ENCODE measurements at places on chromosomes 7 and 10. TPM values are rescaled to one million over a fixed set of nuclear protein-coding genes. Genes with fewer than 3 reads are reported as not detected.

The GRM3 gene
- total RNA-seq = not detected

The BTBD16 gene
- total RNA-seq = not detected

The AMZ1 gene
- total RNA-seq = 0.11 TPM

The PBLD gene
- total RNA-seq = 0.85 TPM

The EGR2 gene
- 45.6 TPM for total RNA-seq

The PLXNA4 gene
- total RNA-seq = 0.18 TPM

The GPRIN2 gene
- not detected for total RNA-seq

The ADRB1 gene
- total RNA-seq = 0.27 TPM

The GDF10 gene
- total RNA-seq = 1.5 TPM

The GIMAP4 gene
- 88.3 TPM for total RNA-seq

The CALHM1 gene
- total RNA-seq = not detected

GRCh38 chr10:33010132-33011037 is 52.4 kb upstream of the ITGB1 start:
- H3K36me3 ChIP-seq = no peaks in the 10 kb centered on the region
- no peak overlapping the region for H3K4me3 ChIP-seq
- peak; percentile 29 for DNase-seq
- H3K4me1 ChIP-seq = peaks cover 24% of the 10 kb centered on the region

- H3K36me3 ChIP-seq = no peaks in the 10 kb centered on the region
- H3K4me1 ChIP-seq = no peaks in the 10 kb centered on the region
- peaks cover 8% of the 10 kb centered on the region for H3K27me3 ChIP-seq
- DNase-seq = no peak
- no peak overlapping the region for H3K27ac ChIP-seq
- no peak overlapping the region for H3K4me3 ChIP-seq
Measured at GRCh38 chr7:72446591-72447462, 34.7 kb upstream of the CALN1 start.

DNA sequence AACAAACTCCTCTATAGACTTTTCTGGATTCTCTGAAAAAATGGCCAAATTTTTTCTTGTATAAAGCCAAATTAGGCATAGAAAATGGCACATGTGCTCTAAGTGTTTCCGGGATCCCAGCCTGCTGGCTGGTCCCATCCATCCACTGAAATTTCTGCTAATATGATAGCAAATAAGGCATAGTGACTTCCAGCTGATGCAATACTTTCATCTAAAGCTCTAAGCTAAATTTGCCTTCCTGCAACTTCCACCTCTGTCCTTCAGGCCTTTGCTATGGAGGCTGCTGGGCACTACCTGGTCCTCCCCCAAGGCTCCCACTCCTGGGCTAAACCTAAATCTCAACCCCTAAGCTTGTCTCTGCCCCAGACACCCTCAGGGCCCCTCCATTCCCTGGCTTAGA is 20.5 kb downstream of the MYH16 start:
- H3K4me3 ChIP-seq = no peak overlapping the region
- no peak overlapping the region for H3K27ac ChIP-seq
- H3K4me1 ChIP-seq = no peaks in the 10 kb centered on the region

GRCh38 chr7:70421319-70421718 is 710.6 kb upstream of the GALNT17 start:
- no peaks in the 10 kb centered on the region for H3K36me3 ChIP-seq
- no peak overlapping the region for H3K4me3 ChIP-seq
- DNase-seq = no peak
- no peaks in the 10 kb centered on the region for H3K27me3 ChIP-seq
- no peak overlapping the region for H3K27ac ChIP-seq

- no peaks in the 10 kb centered on the region for H3K36me3 ChIP-seq
- peaks cover 2% of the 10 kb centered on the region for H3K27me3 ChIP-seq
- H3K27ac ChIP-seq = no peak overlapping the region
- no peak for DNase-seq
- H3K4me1 ChIP-seq = no peaks in the 10 kb centered on the region
- H3K4me3 ChIP-seq = no peak overlapping the region
Measured at GRCh38 chr7:122257056-122257455, 47.5 kb downstream of the FEZF1 start.

DNA sequence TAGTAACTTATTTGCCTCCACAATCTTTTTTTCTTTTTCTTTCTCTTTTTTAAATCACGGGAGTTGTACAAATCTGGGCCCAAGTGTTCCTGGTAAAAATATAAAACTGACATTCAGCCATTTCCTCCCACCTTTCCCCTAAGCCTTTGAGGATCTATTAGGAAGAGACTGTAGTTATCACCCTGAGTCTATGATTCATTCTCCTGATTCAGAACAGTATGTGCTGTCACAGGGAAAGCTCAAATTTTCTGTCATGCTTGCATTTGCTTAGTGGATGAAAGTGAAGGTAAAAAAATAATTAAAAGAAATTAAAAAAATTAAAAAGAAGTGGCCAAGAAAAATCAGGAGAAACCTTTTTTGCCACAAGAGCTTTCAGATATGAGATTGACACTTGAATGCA is 71.7 kb downstream of the KIF20B start:
- no peak for DNase-seq
- H3K27ac ChIP-seq = no peak overlapping the region
- H3K4me3 ChIP-seq = no peak overlapping the region
- no peaks in the 10 kb centered on the region for H3K4me1 ChIP-seq

GRCh38 chr10:70913893-70914240 is 25.5 kb upstream of the PCBD1 start:
- H3K4me3 ChIP-seq = no peak overlapping the region
- H3K4me1 ChIP-seq = no peaks in the 10 kb centered on the region
- H3K27me3 ChIP-seq = peaks cover 6% of the 10 kb centered on the region
- H3K36me3 ChIP-seq = no peaks in the 10 kb centered on the region
- no peak for DNase-seq

- H3K27me3 ChIP-seq = peaks cover 2% of the 10 kb centered on the region
- no peaks in the 10 kb centered on the region for H3K36me3 ChIP-seq
- peak overlapping the region; percentile 20 for H3K27ac ChIP-seq
- no peak overlapping the region for H3K4me3 ChIP-seq
- peaks cover 18% of the 10 kb centered on the region for H3K4me1 ChIP-seq
Measured at GRCh38 chr7:4665661-4666060, 16.4 kb upstream of the FOXK1 start.

GRCh38 chr7:4109481-4110110 is 572.5 kb upstream of the FOXK1 start:
- DNase-seq = no peak
- no peaks in the 10 kb centered on the region for H3K36me3 ChIP-seq
- no peak overlapping the region for H3K27ac ChIP-seq
- no peaks in the 10 kb centered on the region for H3K4me1 ChIP-seq
- H3K27me3 ChIP-seq = no peaks in the 10 kb centered on the region

DNA sequence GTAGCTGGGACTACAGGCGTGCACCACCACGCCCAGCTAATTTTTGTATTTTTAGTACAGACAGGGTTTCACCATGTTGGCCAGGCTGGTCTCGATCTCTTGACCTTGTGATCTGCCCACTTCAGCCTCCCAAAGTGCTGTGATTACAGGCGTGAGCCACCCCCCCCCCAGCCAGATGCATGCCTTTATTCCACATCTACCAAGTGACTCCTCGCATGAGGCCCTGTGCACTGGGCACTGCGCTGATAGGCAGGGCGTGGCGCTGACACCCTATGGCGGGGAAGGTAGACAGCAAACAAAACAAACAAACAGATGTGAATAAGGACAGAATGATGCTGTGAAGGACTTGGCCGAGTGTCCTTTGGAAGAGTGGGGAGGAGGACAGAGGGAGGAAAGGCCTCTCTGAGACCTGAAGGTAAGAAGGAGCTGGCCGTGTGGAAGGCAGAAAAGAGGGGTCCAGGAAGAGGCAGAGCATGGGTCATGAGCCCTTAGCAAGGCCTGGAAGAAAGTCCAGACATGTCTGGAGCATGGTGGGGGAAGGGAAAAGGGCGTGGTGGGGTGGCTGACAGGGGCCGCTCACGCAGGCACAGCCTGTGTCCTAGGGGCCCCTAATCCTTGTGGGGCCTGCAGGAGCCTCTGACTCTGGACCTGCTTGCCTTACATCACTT is 47.5 kb upstream of the CACUL1 start:
- H3K27ac ChIP-seq = no peak overlapping the region
- H3K4me1 ChIP-seq = peaks cover 4% of the 10 kb centered on the region
- no peak overlapping the region for H3K4me3 ChIP-seq
- DNase-seq = no peak

- no peak for DNase-seq
- no peaks in the 10 kb centered on the region for H3K27me3 ChIP-seq
- no peak overlapping the region for H3K4me3 ChIP-seq
- no peaks in the 10 kb centered on the region for H3K36me3 ChIP-seq
Measured at GRCh38 chr10:45160271-45160670, 155.1 kb downstream of the OR13A1 start.

- peaks cover 20% of the 10 kb centered on the region for H3K4me1 ChIP-seq
- H3K27ac ChIP-seq = no peak overlapping the region
- no peak for DNase-seq
- H3K4me3 ChIP-seq = no peak overlapping the region
- no peaks in the 10 kb centered on the region for H3K27me3 ChIP-seq
Measured at GRCh38 chr7:127894588-127894987, 136.6 kb downstream of the LRRC4 start.

- no peaks in the 10 kb centered on the region for H3K36me3 ChIP-seq
- H3K27ac ChIP-seq = no peak overlapping the region
- no peak overlapping the region for H3K4me3 ChIP-seq
- H3K27me3 ChIP-seq = peaks cover 2% of the 10 kb centered on the region
Measured at GRCh38 chr7:47394751-47395252, 187.1 kb downstream of the TNS3 start.

GRCh38 chr7:65269150-65269856 is 104.4 kb upstream of the ZNF92 start:
- peaks cover 3% of the 10 kb centered on the region for H3K4me1 ChIP-seq
- peaks cover 35% of the 10 kb centered on the region for H3K27me3 ChIP-seq
- H3K4me3 ChIP-seq = peak overlapping the region; percentile 76

GRCh38 chr10:99945263-99945662 is 64.5 kb downstream of the DNMBP start:
- H3K36me3 ChIP-seq = peaks cover 10% of the 10 kb centered on the region
- H3K27me3 ChIP-seq = no peaks in the 10 kb centered on the region
- no peak for DNase-seq
- no peak overlapping the region for H3K4me3 ChIP-seq
- H3K27ac ChIP-seq = no peak overlapping the region

DNA sequence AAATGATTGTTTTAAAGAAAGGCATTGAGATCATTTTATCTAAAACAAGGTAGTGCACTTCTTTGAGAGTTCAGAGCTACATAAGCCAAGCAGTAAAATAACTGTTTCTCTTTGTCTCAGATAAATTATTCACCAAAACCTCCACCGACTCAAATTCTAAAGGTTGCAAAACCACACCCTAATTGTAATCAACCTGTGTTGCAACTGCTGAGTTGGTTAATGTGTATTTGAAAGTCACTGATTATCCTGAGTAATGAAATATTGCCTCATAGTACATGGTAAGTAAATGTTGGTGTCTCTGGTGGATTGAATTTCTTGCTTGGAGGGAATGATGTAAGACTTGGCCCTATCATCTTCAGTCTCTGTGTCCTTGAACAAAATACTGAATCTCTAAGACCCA is 35.9 kb upstream of the CYP2C9 start:
- H3K4me3 ChIP-seq = no peak overlapping the region
- H3K36me3 ChIP-seq = no peaks in the 10 kb centered on the region
- no peak overlapping the region for H3K27ac ChIP-seq
- H3K27me3 ChIP-seq = no peaks in the 10 kb centered on the region
- no peaks in the 10 kb centered on the region for H3K4me1 ChIP-seq

- no peak overlapping the region for H3K4me3 ChIP-seq
- H3K27me3 ChIP-seq = no peaks in the 10 kb centered on the region
- H3K27ac ChIP-seq = no peak overlapping the region
- no peak for DNase-seq
- no peaks in the 10 kb centered on the region for H3K36me3 ChIP-seq
Measured at GRCh38 chr7:28005847-28006231, 174.8 kb downstream of the JAZF1 start.
